ENCODE measurements at places on chromosomes 3 and 15.

- no peak for DNase-seq
These were observed 97.7 kb upstream of the P2RY1 start for GRCh38 chr3:152737021-152737908.

DNA sequence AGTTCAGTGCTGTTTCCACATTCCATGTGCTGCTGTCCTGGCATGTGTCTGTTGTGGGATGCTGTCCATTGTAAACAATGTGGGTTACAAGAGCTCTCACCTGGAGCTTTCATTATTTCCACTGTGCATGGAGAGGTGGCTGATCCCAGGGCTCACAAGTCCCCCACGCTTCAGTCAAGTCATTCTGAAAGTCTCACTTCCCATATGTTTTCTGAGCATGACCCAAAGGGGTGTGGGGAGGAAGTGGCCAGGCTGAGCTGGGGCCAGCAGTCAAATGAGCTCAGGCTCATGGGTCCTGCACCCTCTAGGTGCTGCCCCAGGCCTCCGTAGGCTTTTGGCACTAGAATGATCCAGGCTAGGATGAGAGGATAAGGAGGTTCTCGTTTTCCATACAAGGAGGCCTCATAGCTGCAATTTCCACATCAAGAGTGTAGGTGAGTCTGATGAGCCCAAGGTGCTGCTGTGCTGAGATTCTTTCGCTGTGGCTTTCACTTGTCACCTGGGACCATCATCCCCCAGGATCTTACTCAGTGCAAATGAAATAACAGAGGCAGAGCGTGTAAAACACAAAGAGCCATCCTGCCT lies 22.0 kb downstream of the STARD5 start:
- no peak for DNase-seq

GRCh38 chr3:108527817-108528216 lies 17.4 kb upstream of the MYH15 start:
- no peak for DNase-seq

DNA sequence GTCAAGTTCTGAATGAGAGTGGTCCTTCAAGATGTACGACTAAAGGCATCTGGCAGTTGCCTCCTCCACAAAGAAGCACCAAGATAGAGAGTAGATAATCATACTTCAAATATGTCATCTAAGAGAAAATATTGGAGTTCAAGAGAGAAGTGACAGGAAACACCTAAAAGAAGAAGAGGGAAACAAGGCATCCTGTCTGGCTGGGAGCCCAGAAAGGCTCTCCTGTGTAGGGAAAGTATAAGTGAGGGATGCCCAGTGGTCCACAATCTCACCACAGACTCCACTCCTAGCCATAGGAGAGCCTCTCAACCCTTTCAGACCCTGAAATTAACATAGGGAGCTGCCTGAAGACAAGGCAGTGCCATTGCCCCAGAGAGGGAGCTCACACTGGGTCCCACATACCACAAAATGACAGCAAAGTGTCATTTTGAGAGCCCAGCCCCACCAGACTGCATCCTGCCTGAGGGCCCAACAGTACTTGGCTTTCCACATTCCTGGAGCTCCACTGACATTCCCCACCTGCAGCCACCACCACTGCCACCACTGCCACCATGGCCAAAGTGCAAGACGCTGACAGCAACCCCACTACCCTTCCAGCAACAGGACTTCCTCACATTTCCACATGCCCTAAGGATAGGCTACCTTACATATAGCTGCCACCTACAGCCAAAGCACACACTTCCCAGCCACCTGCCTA lies 210.6 kb downstream of the ATP8B4 start:
- no peak for DNase-seq

DNA sequence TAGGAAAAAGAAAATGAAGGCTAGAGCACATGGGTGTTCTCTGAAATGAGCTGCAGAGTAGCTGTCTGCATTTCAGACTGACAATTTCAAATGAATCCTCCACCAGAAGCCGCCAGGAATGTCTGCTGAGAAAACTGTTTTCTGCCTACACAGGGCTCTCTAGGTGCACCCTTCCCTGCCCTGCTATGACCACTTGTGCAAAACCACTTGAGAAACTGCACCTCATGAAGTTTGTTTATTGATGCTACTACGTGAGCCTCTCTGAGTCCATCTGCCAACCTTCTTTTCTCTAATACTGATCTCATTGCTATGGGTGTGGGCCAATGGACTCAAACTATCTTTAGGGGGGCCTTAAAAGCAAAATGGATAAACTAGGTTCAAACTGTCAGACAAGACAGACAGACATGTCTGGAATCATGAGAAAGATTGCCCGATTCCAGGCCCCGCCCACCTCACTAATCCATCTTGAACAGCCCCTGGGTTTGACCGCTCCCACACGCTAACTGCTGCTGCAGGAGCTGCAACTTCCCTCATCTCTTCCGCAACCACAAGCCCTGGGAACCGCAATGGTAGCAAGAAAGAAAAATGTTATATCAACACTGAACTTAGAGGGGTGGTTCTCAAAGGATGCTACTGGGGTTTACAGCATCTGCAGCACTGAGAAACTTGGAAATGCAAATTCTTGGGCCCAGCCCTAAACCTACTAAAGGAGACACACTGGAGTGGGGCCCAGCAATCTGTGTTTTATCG lies 9.0 kb upstream of the CD47 start:
- DNase-seq: no peak

DNA sequence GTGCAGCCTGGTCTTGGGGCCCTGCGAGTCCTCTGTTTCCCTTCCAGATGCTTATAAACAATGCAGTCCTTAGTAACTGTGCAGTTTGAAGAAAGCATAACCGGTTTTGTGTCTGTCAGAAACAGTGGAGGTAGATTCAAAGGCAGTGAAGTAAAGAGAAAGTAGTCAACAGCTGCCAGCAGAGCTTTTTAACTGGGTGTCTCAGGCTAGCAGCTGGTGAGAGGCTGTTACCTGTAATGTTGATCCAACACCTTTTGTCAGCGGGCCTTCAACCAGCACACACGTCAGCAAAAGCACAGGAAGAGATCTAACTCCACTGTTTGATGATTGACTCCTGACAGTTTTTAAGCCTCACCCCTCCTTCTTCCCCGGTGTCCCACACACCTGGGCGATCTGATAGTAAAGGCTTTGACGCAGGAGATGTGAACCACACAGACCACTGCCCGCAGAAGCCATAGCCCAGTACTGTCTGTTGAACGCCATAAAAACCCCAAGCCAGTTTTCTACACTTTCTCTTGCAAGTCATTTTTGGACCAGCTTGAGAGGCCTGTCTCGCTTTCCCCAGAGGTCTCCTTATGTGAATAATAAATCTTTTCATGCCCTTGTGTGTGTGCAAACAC lies 178.0 kb downstream of the FMN1 start:
- no peak for DNase-seq

DNA sequence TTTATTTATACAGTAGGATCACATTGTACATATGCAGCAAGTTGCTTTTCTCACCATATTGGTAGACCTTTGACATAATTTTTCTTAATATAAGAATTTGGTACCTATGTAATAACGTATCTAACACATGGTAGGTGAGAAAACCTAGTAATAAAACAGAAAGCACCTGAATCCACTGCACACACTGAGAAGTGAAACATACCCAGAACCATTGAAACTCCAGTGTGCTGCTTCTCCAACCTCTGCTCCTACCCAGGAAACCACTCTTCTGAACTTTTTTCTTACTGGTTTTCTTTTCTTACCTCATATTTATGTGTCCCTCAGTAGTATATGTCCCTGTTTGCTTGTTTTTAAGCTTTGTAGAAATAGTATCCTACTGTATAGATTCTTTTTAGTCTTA lies 293.0 kb downstream of the UBE2E2 start:
- no peak for DNase-seq

- no peak for DNase-seq
These were observed 164.8 kb downstream of the SYNPR start for GRCh38 chr3:63442918-63443317.

DNA sequence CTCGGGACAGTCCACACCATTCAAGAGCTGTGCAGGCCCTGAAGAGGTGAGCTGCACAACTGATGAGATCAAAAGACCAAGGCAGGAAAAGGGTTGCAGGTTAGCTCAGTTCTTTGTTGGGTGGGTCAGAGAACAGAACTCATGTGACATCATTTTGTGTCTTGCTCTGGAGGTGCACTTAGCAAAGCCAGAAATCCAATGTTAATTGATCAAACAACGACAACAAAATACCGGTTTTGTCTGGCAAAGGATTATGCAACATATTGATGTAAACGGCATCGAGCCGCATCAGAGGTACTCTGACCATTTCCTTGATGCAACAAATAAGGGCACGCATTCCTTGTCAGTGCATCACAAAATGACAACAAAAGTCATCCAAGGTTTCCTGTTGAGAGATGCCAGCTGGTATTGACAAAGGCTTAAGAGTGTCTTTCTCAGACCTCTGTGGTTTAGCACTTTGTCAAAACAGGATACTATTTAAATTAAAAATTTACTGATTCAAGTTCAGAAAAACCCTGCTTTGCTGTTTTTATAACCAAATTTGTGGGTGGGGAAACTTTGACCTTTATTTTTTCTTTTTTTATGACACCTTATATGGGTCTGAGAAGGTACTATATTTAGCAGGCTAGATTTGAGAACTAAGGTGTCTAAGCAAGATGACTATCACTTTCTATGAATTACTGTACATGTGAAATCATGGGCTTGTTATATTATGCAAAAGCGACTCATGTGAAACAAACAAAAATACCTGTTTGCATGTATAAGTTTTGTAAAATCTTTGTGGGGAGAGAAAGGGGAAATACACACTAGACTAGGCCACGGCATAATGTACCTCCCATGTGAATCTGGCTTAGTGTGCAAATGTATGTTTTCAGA lies 496.1 kb downstream of the FOXP1 start:
- no peak for DNase-seq

DNA sequence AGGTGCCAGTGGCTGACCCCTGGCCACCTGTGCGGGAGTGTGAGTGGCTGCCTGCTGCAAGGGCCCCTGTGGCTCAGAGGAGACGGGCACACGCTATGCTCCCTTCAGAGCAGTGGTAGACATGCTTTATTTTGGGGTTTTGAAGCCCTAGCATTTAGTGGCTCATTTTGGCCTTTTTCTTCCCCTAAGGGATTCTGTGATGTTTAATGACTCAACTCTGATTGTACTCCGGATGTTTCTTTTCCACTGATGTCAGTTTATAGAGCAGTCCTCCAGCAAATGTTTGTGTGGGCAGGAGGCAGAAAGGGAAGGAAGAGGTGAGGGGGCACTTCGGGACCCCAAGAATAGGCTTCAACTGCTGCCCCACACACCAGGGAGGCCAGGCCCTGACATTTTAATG lies 288.9 kb upstream of the C2CD4B start:
- no peak for DNase-seq

DNA sequence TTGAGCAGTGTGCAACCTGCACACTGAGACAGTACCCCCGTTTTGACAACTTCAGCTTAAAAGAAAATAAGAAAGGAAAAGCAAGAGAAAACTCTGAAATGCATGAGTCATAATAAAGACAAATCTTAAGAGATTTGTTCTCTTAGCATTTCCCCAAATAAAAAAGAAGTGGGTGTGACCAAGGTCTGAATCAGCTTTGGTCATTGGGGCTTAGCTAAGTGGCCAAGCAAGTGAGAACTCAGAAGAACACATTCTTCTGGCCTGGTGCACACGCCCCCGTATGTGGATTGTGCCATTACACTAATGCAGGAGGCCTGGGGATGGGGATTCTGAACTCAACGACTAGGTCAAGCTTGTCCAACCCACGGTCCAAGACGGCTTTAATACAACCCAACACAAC lies 56.9 kb upstream of the PDZRN3 start:
- no peak for DNase-seq

DNA sequence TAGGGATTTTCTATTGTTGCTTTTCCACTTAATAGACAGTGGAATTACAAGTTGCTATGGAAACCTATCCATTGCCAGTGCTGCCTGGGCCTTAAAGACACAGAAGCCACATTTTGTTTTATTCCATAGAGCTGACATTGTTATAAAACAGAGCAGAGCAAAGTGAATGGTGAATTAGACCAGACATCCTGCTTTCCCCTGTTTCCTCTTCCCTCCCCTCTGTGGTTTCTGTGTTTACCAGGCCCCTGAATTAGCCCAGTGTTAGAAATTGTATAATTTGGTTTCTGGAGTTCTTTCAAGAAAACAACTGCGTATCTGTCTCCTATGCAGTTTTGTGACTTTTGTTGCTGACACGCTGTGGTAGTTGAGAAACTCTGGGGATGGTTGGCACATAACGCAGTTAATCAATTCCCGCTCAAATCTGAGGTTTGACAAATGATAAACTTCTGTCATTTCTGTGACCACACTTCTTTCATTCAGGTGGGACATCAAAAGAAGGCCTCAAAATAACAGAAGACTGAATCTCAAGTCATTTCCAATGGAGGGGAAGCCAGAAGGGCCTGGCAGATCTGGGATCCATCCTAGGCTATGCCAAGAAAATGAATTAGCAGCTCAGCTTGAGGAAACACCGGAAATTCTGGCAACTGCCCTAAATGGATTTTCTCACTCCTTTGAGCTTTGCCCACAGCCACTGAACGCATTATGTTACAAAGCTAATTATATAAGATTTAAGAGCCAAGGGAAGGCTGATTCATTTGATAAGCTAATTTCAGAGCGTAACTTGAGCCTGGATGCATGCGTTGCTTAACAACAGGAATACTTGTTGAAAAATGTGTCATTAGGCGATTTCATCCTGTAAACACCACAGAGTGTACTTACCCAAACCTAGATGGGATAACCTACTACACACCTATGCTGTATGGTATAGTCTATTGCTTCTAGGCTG lies 46.9 kb downstream of the NR1D2 start:
- DNase-seq: peak; percentile 76

DNA sequence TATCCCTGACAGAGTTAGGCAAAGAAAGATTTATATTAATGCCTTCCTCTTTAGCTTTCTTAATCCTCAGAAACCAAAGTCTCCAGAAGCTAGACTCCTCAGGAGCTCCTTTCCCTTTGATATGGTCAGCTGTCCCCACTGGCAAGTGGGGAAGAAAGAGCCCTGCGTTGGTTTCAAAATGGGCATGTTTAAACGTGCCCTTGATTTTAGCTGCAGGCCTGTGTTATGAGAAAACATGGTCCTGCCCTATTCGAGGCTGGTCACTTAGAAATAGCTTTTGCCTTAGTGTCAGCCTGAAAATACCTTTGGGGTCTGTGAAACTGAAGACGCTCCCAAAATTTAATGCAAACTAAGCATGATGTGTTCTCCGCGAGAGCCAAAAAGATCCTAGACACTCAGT lies 135.5 kb upstream of the RARB start:
- DNase-seq: no peak

DNA sequence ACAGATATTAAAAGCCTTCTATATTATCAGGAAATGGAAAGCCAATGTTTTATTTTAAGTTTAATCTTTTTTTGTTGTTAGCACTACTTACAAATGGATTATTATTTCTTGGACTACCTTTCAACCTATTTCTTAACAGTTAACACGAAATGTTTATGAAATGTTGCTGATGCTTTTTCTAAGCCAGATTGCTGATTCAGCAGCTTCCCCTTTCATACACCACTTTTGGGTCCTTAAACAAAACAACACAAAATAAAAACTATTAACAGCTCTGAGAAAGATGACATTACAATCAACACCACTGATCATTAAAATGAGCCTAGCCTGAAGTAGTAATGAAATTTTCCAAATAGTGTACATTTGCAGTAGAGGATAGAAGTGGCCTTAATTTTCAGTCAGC lies 99.2 kb upstream of the VEPH1 start:
- DNase-seq: no peak

- no peak for DNase-seq
These were observed 449.5 kb downstream of the SHQ1 start for GRCh38 chr3:72398781-72399180.

GRCh38 chr3:13217736-13218540 lies 144.7 kb upstream of the IQSEC1 start:
- no peak for DNase-seq

Data from NCI-H446 treated with DMSO at 0.1 percent for 48 hours (cell line).